IMR-90 (cell line): ENCODE measurements at places on chromosomes 4 and X.

GRCh38 chr4:56426273-56426672, 9.1 kb downstream of the PPAT start:
- DNase-seq, result no peak

- no peak for DNase-seq
Observed at GRCh38 chrX:105297041-105297440, 76.5 kb upstream of the TEX13A start.

DNA sequence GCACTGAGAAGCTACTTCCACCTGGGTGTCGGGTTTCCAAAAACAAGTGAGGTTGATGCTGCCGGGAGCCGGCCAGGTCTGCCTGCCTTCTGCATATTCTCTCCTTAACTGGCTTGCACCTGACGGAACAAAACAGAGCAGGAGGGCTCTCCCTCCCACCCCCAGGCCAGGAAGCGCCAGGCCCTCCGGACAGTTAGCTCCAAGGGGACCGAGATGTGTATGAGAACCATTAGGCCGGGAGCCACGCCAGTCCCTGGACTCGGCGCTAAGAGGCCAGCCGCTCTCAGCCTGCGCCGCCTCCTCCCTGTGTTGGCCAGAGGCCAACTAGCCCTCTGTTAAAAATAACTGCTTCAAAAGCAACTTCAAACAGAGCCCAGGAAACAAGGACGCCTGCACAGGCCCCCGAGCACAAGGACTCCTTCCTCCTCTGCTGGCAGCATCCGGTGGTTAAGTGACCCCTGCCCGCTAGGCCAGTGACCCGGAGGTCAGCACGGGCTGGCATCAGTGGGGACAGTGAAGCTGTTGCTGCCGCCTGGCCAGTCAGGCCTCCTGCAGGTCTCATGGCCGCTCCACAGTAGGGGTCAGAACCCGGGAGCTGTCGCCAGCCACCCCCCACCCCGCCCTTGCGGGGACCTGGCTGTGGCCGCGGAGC, 107.9 kb downstream of the ABLIM2 start:
- DNase-seq, result peak; percentile 11

- no peak for DNase-seq
Observed at GRCh38 chrX:29012867-29013266, 425.6 kb downstream of the IL1RAPL1 start.

DNA sequence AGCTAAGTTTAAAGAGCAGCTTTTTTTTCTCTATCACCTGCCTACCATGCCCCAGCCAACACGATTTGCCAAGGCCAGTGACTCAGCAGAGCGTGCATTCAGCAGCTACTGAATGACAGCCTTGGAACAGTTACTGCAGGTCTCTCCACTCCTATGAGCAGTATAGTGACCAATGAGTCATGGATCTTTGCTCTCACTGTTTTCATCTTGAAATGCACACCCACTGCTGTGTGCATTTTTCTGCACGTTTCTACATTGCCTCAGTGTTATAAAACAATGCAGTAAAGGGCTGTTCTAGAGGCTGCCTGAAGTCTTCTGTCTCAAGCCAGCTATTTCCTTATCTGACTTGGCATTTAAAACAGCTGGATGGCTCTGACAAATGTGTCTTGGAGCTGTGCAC, 66.0 kb upstream of the C4orf54 start:
- DNase-seq, result peak; percentile 88

DNA sequence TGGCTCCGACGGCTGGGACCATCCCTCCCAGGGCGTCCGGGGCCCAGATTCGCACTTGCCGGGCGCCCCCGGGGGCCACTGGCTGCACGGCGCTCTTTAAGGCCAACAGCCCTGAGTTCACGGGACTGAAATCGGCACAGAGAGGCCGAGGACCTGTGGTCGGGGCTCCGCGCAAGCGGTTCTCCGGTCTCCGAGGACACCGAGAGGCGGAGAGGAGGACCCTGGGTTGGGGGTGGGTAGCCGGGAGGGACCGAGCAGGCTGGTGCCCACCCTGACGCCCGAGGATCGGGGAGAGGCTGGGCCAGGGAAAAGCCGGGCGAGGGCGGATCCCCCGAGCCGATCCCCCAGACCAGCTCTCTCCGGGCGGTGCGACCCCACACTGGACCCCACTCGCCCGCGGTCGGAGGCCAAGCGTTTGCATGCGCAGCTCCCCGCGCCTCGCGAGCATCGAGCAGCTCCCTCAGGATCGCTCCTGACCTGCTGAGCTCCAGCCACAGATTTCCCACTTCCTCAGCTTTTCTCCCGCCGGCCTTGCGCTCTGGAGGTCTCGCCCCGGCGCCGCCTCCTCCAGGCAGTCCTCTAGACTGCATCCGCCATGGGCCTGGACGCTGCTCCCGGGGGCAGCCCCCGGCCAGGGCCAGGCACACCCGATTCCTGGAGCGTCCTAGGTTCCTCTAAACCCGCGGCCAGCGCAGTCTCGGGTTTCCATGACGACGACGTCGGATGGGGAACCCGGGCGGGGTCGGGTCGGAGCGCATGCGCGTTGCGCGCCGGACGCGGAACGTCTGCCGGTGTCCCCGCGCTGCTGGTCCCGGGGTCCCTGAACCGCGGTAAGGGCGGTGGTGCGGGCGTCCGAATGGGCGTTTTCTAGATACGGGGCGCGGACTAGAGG, 17.6 kb upstream of the NAT8L start:
- peak; percentile 60 for DNase-seq

GRCh38 chr4:2291705-2292645, 30.1 kb upstream of the MXD4 start:
- no peak for DNase-seq

- DNase-seq, result no peak
Observed at GRCh38 chrX:41373989-41374606, 40.1 kb downstream of the DDX3X start.

GRCh38 chr4:99998062-99998867, 48.2 kb upstream of the H2AZ1 start:
- DNase-seq, result peak; percentile 62
